ENCODE measurements at places on chromosomes 7 and 10.

DNA sequence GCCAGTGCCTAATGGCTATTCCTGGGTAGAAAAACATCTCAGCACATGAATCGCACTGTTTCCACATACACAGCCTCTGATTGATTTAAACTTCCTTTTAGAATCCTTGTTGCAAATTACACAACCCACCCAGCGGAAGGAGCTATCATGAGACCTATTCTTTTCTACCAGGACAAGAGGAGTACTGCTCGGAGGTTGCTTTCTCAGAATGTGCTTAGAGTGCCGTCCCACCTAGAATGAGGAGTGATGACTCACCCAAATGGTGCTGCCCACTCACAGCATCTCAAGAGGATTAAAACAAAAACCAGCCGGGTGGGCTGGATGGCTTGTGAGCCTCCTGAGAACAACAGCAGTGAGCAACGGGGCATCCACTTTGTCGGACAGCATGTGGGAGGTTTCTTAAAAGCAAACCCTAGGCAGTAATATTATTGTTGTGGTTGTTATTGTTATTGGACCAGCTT is 128.9 kb downstream of the DGKI start:
- DNase-seq = no peak

DNA sequence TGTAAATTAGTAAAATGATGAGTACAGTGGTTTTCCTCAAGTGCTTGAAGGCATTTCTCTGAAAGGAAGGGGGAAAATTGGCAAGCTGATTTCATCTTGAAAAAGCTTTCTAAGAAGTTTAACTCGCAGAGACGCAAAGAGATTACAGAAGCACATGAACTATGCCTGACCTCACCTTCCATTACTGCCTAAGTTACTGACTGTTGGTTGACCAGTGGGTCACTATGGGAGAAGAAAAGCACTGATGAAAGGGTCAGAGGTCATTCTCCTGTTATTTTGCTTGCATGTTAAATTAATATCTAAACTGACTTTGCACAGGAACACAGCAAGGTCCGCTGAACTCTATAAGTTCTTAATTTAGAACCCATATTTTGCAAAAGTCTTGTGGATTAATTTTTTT is 225.6 kb downstream of the ARL4A start:
- DNase-seq = no peak

DNA sequence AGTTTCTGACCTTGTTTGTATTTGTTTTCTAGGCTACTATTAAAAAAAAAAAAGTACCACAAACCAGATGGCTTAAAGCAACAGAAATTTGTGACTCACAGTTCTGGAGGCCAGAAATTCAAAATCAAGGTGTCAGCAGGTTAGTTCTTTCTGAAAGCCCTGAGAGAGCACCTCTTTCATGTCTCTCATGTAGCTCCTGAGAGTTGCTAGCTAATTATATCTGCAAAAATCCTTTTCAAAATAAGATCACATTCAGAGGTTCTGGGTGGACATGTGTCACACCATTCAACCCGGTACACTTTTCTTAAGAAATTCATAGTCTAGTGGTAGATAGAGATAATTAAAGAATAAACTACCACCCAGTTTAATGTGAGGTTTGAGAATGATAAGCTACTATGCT is 888.6 kb downstream of the GRID1 start:
- DNase-seq = no peak

- DNase-seq = no peak
These were observed 56.4 kb downstream of the PROSER2 start for GRCh38 chr10:11879387-11880094.

GRCh38 chr7:147510201-147510542 is 1080.4 kb upstream of the C7orf33 start:
- DNase-seq = no peak
